DMS153 (cell line): ENCODE measurements at places on chromosomes 3 and 15.

DNA sequence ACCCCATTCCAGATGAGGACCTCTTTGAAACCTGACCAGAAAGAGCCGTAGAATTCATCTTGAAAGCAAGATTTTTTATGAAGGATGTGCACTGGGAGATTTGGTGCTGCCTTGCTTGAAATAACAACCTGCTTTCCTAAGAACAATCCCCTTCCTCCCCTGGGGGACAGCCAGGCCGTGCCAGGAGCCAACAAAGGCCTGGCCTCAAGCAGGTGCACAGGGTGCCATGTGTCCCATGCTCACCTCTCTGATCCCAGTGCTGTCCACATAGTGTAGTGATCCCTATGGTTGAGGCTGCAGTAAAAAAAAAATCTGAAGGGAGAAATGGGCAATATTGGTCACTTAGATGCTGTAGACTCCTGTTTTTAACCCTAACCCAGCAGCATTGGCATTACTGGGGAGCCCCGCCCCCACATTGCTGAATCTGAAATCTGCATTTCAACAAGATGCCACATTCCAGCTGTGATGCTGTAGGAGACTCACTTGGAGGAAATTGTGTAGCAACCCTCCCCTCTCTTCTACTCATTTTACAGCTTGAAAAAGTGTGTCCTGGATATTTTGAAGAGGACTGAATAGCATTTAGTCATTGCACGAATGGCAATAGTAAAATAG, 171.2 kb downstream of the APBA2 start:
- no peak for DNase-seq

DNA sequence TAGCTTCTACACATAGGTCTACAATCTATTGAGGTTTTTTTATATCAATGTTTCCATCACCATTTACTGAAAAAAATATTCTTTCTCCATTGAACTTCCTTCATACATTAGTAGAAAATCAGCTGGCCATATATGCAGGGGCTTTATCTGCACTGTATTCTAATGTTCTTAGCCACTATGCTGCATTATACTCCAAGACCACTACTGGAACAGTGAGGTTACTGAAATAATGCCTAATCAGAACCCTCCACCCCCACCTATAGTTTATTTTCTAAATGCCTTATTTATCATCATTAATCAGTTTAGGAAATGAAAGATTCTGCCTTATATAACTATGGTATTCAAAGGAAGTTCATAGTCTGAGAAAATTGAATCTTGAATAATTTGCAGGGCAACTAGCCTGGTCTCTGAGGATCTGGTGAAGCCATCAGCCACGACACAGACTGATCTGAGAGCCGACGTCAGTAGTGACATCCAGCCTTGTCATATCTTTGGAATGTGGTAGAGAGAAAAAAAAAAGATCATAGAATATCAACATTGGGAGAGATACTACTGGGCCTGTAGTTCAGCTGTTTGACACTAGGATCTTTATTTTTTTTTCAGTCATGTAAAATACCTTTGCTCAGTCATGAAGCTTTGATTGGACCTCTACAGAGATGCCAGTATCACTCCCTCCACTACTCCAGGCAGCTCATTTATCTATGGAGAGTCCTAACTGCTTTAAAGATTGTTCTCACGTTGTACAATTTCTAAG, 66.6 kb downstream of the P3H2 start:
- no peak for DNase-seq

GRCh38 chr3:127723011-127723567, 50.3 kb downstream of the ABTB1 start:
- DNase-seq = no peak

- DNase-seq = no peak
Observed at GRCh38 chr3:44983484-44983941, 7.5 kb downstream of the EXOSC7 start.

GRCh38 chr3:187319699-187320302, 28.3 kb upstream of the MASP1 start:
- DNase-seq = peak; percentile 67
